Activated CD4-positive, alpha-beta T cell treated with anti-CD3 and anti-CD28 coated beads for 24 hours (primary cell): ENCODE measurements at places on chromosomes 4 and X.

GRCh38 chr4:67608027-67608426 lies 49.5 kb downstream of the STAP1 start:
- DNase-seq, result no peak

DNA sequence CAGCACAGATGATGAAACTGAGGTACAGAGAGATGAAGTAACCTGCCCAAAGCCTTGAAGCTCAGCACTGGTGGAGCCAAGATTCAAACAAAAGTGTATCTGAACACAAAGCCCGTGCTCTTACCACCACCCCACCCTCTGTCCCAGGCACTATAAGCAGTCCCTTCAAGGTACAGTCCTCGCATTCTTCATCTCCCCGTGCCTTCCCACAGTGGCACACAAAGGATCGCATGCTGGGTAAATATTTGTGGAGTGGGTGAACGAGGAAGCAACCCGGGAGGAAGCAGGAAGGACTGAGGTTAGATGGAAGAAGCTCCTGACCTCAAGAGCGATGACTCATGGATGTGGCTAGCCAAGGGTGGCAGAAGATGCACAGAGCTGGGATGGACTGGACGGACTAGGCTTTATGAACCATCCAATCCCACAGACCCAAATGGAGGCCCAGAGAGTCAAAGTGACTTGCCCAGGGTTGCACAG lies 18.4 kb downstream of the IQSEC2 start:
- no peak for DNase-seq

- DNase-seq, result no peak
Measured at GRCh38 chrX:53684415-53685192, 1.9 kb downstream of the HUWE1 start.

GRCh38 chr4:92047209-92047875 lies 256.4 kb upstream of the GRID2 start:
- no peak for DNase-seq

GRCh38 chr4:187744911-187745310 lies 250.7 kb upstream of the ZFP42 start:
- DNase-seq, result no peak

DNA sequence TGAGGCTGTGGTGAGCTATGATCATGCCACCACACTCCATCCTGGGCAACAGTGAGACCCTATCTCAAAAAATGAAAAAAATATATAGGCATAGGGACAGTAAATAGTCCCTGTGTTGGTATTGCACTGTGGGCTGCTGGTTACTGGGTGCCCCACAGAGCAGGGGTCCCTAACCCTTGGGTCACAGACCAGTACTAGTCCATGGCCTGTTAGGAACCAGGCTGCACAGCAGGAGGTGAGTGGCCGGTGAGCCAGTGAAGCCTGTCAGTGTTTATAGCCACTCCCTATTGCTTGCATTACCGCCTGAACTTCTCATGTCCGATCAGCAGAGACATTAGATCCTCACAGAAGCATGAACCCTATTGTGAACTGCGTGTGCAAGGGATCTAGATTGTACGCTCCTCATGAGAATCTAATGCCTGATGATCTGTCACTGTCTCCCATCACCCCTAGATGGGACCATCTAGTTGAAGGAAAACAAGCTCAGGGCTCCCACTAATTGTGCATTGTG lies 106.5 kb downstream of the TNIP2 start:
- DNase-seq, result no peak

DNA sequence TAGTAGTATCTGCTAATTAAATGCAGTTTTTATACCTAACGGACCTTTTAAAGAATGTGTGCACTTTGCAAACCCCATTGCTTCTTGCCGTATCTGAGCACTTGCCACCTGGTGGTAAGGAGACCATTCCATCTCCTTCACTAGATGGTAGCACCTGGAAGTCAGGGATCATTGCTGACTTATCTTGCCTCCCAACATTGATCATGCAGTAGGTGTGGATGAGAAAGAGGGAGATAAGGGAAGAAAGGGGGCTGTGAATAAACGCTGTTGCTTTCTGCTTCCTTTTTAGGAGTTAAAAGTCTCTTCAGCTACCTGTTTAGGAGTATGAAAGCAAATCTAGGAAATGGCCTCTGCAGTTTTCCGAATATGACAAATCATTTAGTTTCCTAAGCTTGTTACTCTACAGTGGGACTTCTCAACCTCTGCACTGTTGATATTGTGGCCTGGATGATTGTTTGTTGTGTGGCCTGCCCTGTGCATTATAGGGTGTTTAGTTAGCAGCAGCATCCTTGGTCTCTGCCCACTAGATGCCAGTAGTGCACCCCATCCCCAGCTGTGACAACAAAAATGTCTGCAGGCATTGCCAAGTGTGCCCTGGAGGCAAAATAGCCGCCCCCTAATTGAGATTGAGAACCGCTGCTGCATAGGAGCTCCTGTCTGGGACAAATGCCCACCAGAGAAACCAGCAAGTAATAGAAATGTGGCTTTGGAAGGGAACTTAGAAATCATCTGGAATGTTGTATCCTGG lies 38.8 kb downstream of the GAB1 start:
- DNase-seq, result no peak

GRCh38 chr4:58541926-58542325 lies 1431.7 kb upstream of the IGFBP7 start:
- no peak for DNase-seq

DNA sequence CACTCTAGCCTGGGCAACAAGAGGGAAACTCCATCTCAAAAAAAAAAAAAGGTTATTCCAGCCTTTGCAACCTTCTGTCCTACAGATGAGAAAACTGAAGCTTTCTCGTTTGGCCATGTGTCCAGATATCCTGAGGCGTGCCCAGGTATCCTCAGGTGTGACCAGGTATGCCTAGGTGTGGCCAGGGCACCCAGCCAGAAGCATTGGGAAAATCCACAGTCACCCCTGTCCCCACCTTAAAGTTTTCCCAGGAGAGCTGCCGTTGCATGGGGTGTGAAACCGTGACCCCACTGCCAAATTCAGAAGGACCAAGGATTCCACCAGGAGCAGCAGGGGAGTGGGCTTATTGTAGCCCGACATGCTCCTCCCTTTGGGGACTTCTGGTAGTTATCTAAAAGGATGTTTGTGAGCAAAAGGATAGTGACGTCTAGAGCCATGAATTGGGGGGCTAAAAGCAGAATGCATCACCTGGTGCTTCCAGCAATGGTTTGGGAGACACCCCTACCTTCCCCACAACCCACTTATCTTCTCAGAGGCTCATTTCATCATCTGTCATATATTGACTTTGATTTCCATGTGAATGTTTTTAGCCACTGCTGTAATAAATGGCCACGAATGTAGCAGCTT lies 4.0 kb upstream of the DHRSX start:
- no peak for DNase-seq

DNA sequence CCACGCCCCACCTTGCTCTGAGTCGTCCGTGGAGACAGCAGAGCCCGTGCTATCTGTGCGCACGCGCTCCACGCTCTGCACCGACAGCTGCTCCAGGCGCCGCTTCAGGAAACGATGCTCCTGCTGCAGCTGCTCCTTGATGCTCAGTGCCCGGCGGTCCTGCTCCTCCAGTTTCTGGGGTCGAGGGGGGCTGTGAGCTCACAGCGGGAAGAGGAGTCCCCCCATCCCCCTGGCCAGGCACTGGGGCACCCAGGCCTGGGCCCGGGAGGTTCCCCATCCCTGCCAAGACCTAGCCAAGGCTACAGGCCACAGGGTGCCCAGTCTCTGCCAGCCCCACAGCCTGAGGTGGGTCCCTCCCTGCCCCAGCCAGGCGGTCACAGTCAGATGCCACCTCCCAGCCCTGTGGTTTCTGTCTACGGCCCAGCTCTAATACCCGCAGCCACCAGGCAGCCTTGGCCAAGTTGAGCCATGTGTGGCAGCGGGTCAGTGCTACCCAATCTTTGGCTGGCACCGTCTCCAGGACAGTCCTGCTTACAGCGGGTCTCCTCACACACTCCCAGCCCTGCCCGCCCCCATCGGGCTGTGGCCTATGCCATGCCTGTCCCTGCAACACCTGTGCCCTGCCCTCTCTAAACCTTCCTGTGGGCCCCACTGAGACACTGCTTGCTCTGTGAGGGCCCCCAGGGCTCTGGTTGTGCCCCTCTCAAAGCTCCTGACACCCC lies 9.3 kb upstream of the HAUS3 start:
- DNase-seq, result no peak

DNA sequence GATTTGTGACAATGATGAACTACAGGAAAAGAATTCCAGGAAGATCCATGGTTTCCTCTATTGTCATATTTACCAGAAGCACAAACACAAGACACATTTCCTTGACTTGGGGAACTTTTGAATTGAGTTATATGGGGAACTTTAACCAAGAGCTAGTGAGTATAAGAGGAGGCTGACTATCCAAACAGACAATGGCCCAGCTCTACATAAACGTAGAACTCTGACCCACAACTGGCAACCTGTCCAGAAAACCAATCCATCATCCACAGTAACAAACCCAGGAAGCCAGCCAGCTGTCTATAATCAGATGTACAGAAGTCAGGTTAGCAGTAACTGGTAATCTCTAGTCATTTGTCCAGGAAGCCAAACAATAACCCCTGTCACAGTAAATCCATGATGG lies 167.0 kb upstream of the CPEB2 start:
- no peak for DNase-seq

DNA sequence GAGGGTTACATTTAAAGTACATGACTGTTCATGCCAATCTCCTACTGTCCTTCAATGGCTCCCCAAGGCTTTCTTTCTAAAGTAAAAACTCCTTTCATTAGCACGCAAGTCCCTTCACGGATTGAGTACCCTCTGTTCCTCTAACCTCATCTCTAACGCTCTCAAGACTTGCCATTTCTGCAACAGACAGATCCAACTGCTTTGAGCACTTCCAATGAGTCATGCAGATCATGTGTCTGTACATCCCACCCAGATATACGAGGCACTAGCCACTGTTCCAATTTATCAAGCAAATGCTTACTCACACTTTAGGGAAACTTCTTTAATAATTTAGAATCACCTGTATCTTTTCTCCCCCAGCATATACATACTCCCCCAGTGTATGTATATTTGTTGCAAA lies 332.5 kb upstream of the ZFP42 start:
- DNase-seq, result no peak

- DNase-seq, result no peak
Measured at GRCh38 chr4:46123913-46124755, at the start of gene GABRG1. TSS of gene GABRG1 (minus strand) at chr4:46124054. CDS start at chr4:46123913, 141 bp downstream.

- no peak for DNase-seq
Measured at GRCh38 chr4:81235982-81236749, 21.1 kb upstream of the PRKG2 start.

DNA sequence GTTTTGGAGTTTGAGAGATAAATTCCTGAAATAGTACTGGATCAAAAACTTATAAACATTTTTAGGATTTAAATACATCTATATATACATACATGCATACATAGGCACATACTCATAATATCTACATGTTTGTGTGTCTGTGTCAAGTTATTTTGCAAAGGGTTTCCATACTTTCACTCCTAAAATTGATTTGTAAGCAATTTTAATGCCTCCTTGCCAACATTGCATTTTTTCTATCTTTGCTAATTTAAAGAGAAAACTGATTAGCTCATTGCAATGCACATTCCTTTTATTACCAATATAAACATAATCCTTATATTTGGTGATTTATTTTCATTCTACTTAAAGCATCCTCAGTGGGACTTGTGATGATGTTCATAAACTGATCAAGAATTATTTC lies 258.3 kb downstream of the FRMPD4 start:
- no peak for DNase-seq

- no peak for DNase-seq
Measured at GRCh38 chr4:3709846-3710441, 56.2 kb upstream of the ADRA2C start.

DNA sequence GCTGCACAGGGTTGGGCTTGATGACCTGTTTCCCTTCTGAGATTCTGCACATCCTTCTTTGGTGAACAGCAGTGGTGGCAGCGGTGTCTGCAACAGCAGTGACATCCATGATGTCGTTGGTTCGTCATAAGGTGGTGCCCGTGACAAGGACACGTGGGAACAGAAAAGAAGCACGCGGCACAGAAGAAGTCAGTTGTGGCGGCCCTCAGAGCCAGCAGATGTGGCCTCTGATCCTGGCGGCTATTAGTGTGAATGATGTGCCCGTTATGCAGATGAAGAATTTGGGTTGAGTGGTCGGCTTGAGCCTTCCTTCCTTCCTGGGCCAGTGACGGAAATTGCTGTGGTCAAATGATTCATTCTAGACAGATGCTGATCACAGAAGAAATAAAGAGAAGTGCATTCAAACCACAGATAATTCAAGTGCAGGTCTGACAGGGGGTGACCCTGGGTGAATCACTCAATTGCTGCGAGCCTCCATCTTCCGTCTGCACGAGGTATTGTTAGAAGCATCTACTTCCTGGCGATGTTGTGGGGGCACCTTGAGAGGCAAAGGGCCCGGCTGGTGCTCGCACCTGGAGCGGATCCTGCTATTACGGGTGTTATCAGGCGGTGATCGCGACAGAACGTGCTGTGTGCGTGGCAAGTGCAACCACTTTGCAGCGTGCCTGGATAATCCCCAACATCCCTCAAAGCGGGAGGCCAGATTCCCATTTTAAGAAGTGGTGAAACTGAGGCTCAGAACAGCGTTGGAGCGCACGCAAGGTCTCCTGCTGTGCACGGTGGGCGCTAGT lies 215.2 kb upstream of the PSAPL1 start:
- DNase-seq, result peak; percentile 14

- DNase-seq, result no peak
Measured at GRCh38 chr4:2320746-2321145, 58.8 kb upstream of the MXD4 start.

GRCh38 chrX:84469226-84469625 lies 33.0 kb downstream of the HDX start:
- DNase-seq, result no peak

DNA sequence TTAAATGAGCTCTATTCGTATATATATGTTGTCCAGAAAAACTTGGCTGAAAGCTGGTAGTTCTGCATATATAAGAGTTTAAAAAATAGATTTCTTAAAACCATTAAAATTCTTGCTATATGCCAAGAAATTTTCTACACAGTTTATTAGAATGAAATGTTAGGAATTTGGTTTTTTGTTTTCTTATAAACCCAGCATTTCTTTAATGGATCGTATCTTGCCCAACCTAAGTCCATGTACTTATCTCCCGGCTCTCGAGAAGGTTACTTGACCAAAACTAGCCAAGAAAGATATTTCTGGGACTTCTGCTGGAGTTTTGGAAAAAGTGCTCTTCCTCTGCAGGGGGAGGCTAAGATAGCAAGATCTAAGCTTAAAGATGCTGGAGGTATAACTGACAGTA lies 4.7 kb upstream of the ASB5 start:
- no peak for DNase-seq

DNA sequence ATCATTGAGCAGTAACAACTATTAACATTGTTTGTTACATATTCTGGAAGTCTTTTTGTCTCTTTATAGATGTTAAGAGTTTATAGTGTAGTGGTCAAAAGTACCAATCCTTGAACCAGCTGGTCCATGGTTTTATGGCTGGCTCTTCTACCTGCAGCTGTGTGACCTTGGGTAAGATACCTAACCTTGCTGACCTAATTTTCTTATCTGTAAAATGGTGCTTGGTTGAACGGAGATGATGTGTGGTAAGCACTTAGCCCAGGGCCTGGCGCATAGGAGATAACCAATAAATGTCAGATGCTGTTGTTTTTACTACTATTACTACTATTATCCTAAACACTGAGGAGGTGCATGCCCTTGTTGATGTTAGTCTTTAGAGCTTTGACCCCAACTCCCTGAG lies 116.6 kb downstream of the TMEM164 start:
- DNase-seq, result no peak

GRCh38 chr4:124937993-124938392 lies 225.5 kb upstream of the ANKRD50 start:
- DNase-seq, result no peak
